ENCODE measurements at places on chromosomes 16 and 17.

DNA sequence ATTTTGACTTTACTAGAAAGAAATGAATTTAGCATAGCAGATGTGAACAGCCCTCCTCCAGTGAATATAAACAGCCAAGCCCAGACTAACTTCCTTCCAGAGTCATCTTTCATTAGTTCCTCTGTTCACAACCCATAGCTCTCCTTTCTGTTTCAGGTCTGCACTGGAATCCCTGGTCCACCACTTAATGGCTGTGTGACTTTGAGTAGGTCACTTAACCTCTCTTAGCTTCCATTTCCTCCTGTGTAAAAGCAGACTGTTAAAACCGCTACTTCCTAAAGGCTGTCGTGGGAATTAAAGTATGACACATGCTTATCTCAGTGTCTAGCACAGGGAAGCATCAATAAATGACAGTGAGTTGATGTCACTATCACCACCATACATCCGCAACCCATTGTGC, 7.5 kb downstream of the SLC6A4 start:
- no peaks in the 10 kb centered on the region for H3K27me3 ChIP-seq
- no peak overlapping the region for H3K4me3 ChIP-seq
- no peak for DNase-seq
- H3K27ac ChIP-seq: no peak overlapping the region
- no peaks in the 10 kb centered on the region for H3K4me1 ChIP-seq
- H3K36me3 ChIP-seq: no peaks in the 10 kb centered on the region

- H3K27ac ChIP-seq: no peak overlapping the region
- peak overlapping the region; percentile 58 for H3K4me3 ChIP-seq
- no peaks in the 10 kb centered on the region for H3K27me3 ChIP-seq
- DNase-seq: no peak
- no peaks in the 10 kb centered on the region for H3K36me3 ChIP-seq
Observed at GRCh38 chr17:58325289-58325726, 3.3 kb downstream of the TSPOAP1 start.

- H3K4me1 ChIP-seq: peaks cover 68% of the 10 kb centered on the region
- no peak for DNase-seq
- peak overlapping the region; percentile 85 for H3K27ac ChIP-seq
Observed at GRCh38 chr17:45225051-45225700, 3.5 kb downstream of the FMNL1 start.

DNA sequence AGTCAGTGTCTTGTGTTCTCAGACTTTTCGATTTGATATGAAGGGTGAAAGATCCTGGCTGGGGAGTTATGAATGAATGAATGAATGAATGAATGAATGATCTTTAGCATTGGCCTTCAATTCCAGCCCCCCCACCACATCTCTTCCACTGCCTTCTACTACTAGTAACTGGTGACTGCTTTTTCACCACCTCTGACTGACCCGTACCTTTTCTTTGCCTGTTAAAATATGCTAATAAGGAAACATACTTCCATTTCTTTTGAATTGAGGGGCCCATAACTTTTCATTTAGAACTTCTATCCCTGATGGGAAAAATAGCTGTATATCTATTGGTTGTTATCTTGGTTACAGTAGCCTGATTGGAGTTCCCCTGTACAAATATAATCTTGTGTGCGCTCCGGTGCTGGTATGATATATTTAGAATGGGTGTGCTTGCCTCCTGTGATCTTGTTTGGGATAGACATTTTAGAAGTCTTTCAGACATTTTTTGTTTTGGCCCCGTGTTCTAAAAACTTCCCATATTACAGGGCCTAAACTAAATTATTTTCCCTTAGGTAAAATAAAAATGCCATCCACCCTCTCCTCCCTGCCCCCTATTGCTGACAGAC, 3.4 kb downstream of the LYRM1 start:
- no peaks in the 10 kb centered on the region for H3K27me3 ChIP-seq
- H3K4me3 ChIP-seq: no peak overlapping the region
- DNase-seq: no peak
- no peaks in the 10 kb centered on the region for H3K36me3 ChIP-seq

DNA sequence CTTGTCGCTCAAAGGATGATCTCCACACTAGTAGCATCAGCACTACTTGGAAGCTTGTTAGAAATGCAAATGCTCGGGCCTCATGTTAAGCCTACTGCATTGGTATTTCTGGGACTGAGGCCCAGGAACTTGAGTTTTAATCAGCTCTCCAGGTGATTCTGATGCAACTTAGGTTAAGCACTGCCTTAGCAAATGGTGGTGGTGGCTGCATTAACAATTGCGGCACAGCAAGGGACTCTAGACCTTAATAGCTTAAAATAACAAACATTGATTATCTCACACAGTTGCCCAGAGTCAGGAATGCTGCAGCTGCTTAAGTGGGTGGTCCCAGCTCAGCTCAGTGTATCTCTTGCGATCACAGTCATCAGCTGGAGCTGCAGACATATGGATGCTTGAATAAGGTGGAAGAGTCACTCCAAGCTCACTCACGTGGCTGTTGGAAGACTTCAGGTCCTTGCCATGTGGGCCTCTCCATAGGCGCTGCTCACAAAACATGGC, 25.8 kb downstream of the HS3ST3A1 start:
- H3K36me3 ChIP-seq: no peaks in the 10 kb centered on the region
- no peak overlapping the region for H3K4me3 ChIP-seq
- H3K27me3 ChIP-seq: no peaks in the 10 kb centered on the region
- DNase-seq: no peak
- peaks cover 14% of the 10 kb centered on the region for H3K4me1 ChIP-seq
- no peak overlapping the region for H3K27ac ChIP-seq

DNA sequence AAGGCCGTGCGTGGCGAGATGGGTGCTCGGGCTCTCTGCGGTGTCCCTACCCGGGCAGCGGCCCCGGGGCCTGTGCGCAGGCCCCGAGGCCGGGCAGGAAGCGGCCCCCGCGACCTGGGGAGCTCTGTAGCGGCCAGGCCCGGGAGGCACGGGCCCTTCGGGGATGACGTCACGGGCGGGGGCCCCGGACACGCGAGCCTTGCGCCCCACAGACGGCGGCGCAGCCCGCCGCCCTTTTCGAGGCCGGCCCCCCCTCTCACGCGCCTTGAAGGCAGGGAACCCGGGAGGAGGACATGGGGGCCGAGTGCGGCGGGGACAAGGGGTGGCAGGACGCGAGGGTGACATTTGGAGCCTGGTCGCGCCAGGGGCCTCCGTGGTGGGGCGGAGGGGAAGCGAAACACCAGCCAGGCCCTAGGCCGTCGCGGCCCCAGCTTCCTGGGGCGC, 1.1 kb downstream of the RAI1 start:
- H3K4me3 ChIP-seq: peak overlapping the region; percentile 72
- DNase-seq: no peak
- H3K36me3 ChIP-seq: no peaks in the 10 kb centered on the region
- H3K4me1 ChIP-seq: peaks cover 48% of the 10 kb centered on the region

DNA sequence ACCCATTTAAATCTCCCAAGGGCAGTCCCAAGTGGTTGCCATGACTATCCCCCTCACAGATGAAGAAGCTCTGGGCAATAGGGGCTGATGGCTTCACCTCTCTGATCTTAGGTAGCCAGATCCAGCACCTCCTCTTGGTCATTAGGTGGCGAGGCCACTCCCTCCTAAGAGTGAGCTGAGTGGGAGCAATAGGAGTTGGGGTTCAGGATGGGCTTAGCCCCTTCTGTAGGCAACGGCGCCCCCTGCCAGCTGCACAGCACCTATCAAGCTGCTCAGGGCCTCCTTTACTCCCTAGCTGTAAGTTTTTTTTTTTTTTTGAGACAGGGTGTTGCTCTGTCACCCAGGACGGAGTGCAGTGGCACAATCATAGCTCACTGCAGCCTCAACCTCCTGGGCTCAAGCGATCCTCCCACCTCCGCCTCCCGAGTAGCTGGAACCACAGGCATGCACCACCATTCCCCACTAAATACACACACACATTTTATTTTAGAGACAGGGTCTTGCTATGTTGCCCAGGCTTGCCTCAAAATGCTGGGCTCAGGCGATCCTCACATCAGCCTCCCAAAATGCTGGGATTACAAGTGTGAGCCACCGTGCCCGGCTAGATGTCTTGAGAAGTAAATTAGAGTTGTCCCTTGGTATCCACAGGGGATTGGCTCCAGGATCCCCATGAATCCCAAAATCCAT, 3.5 kb upstream of the RRAD start:
- peaks cover 25% of the 10 kb centered on the region for H3K4me1 ChIP-seq
- no peaks in the 10 kb centered on the region for H3K27me3 ChIP-seq
- no peak for DNase-seq
